ENCODE measurements at places on chromosomes 7 and 10.

GRCh38 chr10:35934642-35934995 lies 292.5 kb upstream of the FZD8 start:
- DNase-seq: no peak

DNA sequence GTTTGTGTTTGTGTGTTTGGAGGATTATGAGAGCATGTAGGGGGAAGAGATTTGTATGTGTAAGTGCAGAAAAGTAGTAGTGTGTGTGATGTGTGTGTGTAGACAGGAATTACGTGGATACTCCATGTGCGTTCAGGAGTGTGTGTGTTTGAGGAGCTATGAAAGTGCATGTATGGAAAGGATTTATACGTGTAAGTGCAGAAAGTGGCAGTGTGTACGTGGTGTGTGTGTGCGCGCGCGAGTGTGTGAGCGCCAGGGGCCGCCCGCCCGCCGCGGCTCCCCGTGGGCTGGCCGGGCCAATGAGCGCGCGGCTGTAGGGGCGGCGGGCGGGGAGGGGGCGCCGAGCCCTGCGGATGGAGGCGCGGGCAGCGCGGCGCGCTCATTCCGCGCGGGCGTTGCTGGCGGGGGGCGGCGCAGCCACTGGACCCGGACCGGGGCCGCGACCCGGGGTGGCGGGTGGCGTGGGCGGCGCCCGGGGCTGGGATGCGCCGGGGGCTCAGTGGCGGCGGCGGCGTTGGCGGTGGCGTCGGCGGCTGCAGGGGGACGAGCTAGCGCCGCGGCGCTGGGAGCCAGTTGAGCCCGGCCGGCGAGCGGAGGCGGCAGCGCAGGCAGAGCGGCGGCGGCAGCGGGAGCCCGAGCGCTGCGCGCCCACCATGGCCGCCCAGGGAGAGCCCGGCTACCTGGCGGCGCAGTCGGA lies at the start of gene BICC1:
TSS of gene BICC1 (plus strand) at position 382 of the 697 bp plus-strand sequence. CDS start at position 654, 272 bp downstream.
- DNase-seq: peak; percentile 69

DNA sequence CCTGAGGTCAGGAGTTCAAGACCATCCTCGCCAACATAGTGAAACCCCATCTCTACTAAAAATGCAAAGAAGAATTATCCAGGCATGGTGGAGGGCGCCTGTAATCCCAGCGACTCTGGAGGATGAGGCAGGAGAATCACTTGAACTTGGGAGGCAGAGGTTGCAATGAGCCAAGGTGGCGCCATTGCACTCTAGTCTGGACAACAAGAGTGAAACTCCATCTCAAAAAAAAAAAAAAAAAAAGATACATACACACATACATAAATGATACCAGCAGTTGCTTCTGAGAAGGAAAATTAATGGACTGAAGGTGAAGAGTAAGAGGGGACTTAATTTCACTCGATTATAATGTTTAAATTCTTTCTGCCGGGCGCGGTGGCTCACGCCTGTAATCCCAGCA lies 40.2 kb upstream of the PAX2 start:
- no peak for DNase-seq

DNA sequence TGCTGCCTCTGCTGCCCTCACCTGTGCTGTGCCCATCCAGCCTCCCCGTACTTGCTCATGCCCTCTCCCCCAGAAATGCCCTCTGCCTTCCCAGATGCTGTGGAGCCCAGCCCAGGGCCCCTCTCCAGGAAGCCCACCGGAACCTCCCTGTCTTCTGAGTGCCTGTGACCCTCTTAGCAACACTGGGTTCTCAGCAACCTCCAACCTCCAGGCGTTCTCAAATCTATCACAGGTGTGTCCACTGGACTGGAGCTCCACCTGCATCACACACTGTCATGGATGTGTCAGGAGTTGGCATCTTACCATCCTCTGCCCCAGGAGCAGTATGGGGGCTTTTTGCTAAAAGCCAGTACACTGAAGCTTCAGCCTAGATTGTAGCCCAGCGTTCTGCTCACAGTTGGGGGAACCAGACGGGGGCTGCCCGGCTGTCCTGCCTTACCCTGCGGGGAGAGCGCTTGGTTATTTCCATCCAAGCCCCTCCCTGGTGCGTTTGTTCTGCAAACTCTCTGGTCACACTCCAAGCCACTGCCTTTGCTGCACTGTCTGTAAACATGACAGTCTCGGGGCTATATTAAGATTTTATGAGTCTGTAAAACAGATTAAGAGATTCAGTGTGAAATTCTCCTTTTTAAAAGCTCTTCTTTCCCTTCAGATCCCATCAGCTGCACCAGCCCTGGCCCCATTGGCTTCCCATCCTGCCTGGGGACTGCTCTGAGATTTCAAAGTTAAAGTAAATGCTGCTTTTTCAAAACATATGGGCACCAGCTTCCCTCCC lies 71.3 kb upstream of the CPXM2 start:
- no peak for DNase-seq

DNA sequence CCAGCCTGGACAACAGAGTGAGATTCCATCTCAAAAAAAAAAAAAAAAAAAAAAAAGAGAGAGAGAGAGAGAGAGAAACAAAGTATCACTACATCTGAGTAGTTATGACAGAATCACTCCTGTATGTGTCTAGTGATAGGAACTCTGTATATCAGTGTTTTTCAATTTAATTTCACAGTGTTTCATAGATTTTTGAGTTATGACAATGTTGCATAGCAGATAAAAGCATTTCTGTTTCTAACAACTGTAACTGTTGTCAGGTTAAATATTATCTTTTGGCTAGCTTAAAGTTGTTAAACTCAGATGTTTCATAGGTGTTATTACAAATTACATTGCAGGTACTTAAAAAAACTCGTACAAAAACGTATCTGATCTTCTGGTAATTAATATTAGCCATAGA lies 60.3 kb downstream of the PLXDC2 start:
- no peak for DNase-seq

- DNase-seq: no peak
Measured at GRCh38 chr10:33402220-33403073, 68.0 kb upstream of the NRP1 start.

- no peak for DNase-seq
Measured at GRCh38 chr10:6473901-6474370, 106.1 kb downstream of the PRKCQ start.

GRCh38 chr10:103054621-103055020 lies 136.5 kb downstream of the CNNM2 start:
- DNase-seq: no peak

DNA sequence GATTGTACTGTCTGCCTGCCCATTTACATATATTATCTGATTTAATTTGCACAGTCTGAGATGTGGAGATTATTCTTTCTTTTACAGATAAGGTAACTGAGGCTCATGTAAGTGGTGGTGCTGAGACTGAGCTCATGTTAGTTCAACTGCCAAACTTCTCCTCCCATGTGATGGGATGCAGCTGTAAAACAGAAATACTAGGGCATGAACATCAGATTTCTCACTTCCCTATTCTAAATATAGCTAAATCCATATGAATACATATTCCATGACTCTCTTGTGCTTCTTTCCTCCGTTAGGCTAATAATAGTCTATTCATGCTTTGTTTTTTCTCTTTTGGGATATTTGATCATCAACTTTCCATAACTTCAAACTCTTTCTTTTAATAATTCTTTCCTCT lies 84.7 kb downstream of the PTPRZ1 start:
- DNase-seq: peak; percentile 23

- no peak for DNase-seq
Measured at GRCh38 chr10:49310901-49311554, 12.1 kb downstream of the C10orf71 start.

- no peak for DNase-seq
Measured at GRCh38 chr10:92267343-92267742, 23.5 kb downstream of the CPEB3 start.

- DNase-seq: no peak
Measured at GRCh38 chr10:1561731-1562337, 175.5 kb downstream of the ADARB2 start.

DNA sequence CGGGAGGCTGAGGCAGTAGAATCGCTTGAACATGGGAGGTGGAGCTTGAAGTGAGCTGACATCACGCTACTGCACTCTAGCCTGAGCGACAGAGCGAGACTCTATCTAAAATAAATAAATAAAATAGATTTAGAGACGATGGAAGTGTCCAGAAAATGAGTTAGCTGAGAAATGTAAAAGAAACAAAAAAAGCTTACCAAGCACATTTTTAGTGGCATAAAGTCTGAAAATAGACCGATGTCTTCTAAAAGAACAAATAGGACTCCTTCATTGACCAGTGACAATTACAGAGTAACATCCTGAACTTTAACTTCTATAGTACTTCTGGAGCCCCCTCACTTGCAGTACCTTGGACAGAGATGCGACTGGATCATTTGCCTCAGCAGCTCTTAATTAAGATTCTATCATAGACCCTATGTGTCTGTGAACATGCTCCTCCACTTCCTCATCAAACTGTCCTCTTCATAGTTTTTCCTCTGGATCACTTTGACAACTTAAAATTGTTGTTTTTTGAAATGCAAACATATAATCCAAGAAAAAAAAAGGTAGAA lies 25.2 kb upstream of the SRPK2 start:
- DNase-seq: no peak

- DNase-seq: no peak
Measured at GRCh38 chr7:132234711-132235110, 341.6 kb downstream of the PLXNA4 start.

- DNase-seq: no peak
Measured at GRCh38 chr10:131591936-131592335, 280.4 kb upstream of the TCERG1L start.

- DNase-seq: no peak
Measured at GRCh38 chr7:104412911-104413310, 84.5 kb downstream of the LHFPL3 start.

DNA sequence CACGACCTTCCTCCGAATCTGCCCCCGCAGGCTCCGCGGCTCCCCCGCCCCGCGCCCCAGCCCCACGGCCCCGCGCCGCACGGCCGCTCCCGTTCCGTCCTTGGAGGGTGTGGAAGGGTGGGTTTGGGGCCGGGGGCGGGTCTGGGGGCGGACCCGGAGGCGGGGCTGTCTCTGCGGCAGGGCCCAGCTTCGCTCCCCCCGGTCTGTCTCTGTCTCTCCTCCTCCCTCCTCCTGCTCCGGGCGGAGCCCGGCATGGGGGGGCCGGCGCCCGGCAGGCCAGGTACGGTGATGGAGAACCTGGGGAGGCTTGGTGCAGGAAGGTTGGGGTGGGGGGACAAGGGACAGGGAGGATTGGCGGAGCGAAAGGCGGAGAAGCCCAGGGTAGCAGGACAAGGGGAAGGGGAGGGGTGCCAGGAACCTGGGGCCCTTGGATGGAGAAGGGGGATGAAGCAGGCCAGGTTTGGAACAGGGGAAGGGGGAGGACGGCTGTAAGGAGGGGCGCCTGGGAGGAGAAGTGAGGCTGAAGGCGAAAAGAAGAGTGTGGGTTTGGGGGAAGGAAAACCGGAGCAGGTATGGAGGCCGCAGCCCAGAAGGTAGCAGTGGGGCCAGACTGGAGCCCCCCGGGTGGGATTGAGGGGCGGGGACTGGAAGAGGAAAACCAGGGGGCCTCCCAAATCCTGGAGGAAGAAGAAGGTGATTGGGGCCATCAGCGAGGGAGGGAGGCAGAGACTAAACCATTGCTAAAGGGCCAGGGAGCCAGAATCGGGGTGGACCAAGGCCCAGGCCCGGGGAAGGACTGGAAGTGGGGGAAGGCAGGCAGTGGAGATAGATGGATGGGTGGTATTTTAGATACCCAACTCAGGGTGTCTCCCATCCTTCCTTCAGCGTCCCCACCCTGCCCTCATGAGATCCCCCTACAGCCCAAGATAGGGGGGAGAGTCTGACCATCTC lies at the start of gene NYAP1:
TSS of gene NYAP1 (plus strand) at position 206 of the 951 bp plus-strand sequence. CDS start 1,385 bp downstream, outside the sequence.
- DNase-seq: peak; percentile 67

DNA sequence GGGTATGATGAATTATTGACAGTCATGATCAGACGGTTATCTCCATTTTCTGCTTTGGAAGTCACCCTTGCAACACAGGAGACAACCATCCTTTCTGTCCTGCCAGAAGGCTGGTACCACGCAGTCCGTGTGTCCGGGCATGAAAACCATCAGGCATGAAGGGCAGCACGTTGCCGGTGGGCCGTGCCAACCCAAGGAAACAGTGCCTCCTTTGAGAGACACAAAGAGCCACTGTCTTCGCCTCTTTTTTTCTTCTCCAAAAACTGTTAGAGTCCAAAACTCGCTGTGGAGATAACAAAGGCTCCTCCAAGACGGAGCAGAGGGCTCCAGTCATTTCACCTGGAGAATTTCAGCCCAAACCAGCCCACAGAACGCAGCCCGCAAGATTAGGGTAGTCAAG lies 60.4 kb upstream of the ARHGAP21 start:
- DNase-seq: no peak

GRCh38 chr7:24609570-24609969 lies 36.3 kb downstream of the PALS2 start:
- DNase-seq: no peak

DNA sequence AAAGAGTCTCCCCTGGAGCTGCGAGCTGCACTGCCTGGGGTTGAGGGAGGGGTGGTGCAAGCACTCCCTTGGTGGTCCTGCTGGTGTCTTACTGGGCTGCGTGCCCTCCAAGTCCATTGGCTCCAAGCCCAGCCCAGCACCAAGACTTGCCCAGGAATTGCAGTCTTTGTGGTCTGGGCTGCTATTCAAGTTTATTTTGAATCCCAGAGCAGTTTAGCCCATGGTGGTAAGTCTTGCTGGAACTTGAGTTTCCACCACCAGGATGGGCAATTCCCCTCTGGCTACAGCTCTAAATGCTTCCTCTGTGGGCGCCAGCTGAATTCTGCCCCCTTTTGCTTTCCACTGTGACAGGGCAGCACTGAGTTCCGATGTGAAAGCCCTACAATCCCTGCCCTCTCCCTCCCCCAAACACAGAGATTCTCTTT lies 25.1 kb downstream of the GALNT11 start:
- DNase-seq: peak; percentile 40

GRCh38 chr7:15334536-15335263 lies 227.1 kb downstream of the AGMO start:
- no peak for DNase-seq
